ENCODE measurements at places on chromosomes 13 and 19. TPM values are rescaled to one million over a fixed set of nuclear protein-coding genes. Genes with fewer than 3 reads are reported as not detected.
A peak's percentile ranks its signal among the peaks of the same experiment; 100 is the strongest.

DNA sequence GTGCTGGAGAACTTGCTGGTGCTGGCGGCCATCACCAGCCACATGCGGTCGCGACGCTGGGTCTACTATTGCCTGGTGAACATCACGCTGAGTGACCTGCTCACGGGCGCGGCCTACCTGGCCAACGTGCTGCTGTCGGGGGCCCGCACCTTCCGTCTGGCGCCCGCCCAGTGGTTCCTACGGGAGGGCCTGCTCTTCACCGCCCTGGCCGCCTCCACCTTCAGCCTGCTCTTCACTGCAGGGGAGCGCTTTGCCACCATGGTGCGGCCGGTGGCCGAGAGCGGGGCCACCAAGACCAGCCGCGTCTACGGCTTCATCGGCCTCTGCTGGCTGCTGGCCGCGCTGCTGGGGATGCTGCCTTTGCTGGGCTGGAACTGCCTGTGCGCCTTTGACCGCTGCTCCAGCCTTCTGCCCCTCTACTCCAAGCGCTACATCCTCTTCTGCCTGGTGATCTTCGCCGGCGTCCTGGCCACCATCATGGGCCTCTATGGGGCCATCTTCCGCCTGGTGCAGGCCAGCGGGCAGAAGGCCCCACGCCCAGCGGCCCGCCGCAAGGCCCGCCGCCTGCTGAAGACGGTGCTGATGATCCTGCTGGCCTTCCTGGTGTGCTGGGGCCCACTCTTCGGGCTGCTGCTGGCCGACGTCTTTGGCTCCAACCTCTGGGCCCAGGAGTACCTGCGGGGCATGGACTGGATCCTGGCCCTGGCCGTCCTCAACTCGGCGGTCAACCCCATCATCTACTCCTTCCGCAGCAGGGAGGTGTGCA, 587 bp downstream of the S1PR4 start:
- H3K27ac ChIP-seq: peak overlapping the region; percentile 88
- peaks cover 38% of the 10 kb centered on the region for H3K36me3 ChIP-seq
- H3K4me1 ChIP-seq: peaks cover 39% of the 10 kb centered on the region
- H3K27me3 ChIP-seq: no peaks in the 10 kb centered on the region

GRCh38 chr13:26051231-26051656, 572 bp downstream of the SHISA2 start:
- peak overlapping the region; percentile 13 for H3K27ac ChIP-seq
- H3K27me3 ChIP-seq: peaks cover 6% of the 10 kb centered on the region
- no peaks in the 10 kb centered on the region for H3K36me3 ChIP-seq
- peak overlapping the region; percentile 39 for H3K4me3 ChIP-seq
- no peak for DNase-seq

DNA sequence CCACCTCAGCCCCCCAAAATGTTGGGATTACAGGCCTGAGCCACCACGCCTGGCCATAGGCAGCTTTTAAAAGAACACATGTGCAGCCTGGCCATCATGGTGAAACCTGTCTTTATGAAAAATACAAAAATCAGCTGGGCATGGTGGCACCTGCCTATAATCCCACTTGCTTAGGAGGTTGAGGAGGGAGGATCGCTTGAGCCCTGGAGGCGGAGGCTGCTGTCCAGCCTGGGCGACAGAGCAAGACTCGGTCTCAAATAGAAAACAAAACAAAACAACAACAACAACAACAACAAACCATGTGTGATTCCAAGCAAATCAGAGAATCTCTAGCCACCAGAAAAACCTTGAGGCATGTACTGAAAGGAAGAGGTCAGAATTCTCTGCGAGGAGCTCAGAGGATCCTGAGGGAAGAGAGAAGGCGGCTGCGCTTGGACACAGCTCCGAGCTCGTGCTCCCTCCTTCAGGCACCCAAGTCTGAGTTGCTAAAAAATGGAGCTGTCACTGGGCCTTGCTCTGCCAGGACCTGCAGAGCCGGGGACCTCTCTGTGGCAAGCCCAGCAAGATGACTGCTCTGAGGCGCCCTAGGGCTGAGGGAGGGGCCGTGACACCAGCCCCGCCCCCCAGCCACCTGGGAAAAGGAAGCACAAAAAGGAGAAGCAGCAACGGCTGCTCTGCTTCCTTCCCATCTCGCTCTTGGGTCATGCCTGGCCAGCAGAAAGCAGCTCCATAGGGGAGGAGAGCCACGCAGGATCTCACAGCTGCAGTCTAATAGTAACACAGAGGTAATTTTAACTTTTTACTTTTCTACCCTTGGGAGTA, at the start of gene ARL11:
ARL11 (plus strand) TSS at position 677 of the 822 bp plus-strand sequence. CDS start 1,941 bp downstream, outside the sequence.
- peak within 1 kb of the TSS; percentile 40 for H3K4me3 ChIP-seq
- H3K4me1 ChIP-seq: peaks cover 5% of the 10 kb centered on the region
- no peak within 1 kb of the TSS for H3K27ac ChIP-seq
- no peaks in the 10 kb centered on the region for H3K36me3 ChIP-seq
- DNase-seq: peak; percentile 52

DNA sequence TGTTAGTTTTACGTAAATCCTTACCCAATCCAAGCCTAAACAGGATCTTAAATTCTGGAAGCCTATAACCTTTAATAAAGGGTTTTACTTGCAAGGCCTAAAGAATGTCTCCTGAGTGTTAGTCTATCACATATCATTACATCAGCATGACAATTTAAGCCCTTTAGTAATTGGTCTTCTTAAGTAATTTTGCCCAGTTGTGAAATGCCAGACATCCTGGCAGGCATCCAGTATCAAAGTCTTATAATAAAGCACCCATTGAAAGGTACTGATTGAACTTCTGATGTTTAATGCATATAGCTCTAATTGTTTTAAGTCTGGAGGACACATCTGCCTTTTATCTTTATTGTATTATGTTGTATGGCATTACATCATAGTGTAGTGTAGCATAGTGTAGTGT, 1078.9 kb downstream of the SLITRK1 start:
- no peak overlapping the region for H3K27ac ChIP-seq
- DNase-seq: no peak
- H3K27me3 ChIP-seq: no peaks in the 10 kb centered on the region

DNA sequence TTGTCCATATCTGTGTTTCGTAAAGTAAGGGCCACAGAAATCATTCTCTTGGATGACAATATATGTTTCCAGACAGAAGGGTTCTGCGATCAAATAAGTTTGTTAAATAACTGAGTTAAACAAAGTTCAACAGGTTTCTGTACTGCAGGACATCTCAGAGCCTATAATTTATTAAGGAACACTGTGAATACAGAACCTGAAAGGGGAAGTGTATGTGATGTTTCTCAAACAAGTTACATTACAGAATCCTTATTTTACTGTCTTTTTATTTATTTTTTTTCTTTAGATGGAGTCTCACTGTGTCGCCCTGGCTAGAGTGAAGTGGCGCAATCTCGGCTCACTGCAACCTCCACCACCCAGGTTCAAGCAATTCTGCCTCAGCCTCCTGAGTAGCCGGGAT, 55.4 kb upstream of the GTF2F2 start:
- DNase-seq: no peak
- no peak overlapping the region for H3K4me3 ChIP-seq
- H3K27me3 ChIP-seq: no peaks in the 10 kb centered on the region
- no peaks in the 10 kb centered on the region for H3K4me1 ChIP-seq
- no peaks in the 10 kb centered on the region for H3K36me3 ChIP-seq

GRCh38 chr13:23129331-23129730, 51.4 kb upstream of the SGCG start:
- no peak overlapping the region for H3K27ac ChIP-seq
- no peaks in the 10 kb centered on the region for H3K4me1 ChIP-seq
- DNase-seq: no peak
- no peak overlapping the region for H3K4me3 ChIP-seq

DNA sequence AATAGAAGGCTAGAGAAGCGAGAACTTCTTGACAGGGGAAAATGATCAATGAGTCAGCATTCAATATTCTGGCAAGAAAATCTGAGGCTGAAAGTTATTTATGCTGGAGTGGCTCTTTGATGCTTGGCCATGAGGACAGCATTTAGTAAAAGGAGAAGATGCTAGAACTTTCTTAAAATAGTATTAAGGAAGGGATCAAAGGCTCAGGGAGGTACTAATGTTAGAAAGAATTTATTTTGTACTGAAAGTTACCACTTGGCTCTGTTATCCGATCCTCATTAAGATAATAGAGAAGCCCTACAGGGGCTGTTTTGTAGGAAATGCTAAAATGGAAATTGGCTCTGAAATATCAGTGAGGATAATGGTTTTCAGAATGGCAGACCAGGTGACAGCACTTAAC, 1774.6 kb upstream of the PCDH20 start:
- H3K36me3 ChIP-seq: no peaks in the 10 kb centered on the region
- H3K27ac ChIP-seq: no peak overlapping the region
- H3K4me1 ChIP-seq: no peaks in the 10 kb centered on the region

GRCh38 chr13:25881136-25881926, 170.5 kb downstream of the SHISA2 start:
- H3K36me3 ChIP-seq: no peaks in the 10 kb centered on the region
- H3K4me1 ChIP-seq: peaks cover 46% of the 10 kb centered on the region
- no peaks in the 10 kb centered on the region for H3K27me3 ChIP-seq
- peak; percentile 49 for DNase-seq

- H3K4me3 ChIP-seq: no peak overlapping the region
- H3K36me3 ChIP-seq: no peaks in the 10 kb centered on the region
- H3K27ac ChIP-seq: no peak overlapping the region
Observed at GRCh38 chr13:41706152-41706551, 248.8 kb downstream of the RGCC start.

GRCh38 chr19:16714702-16715287, 4.9 kb upstream of the NWD1 start:
- no peaks in the 10 kb centered on the region for H3K4me1 ChIP-seq
- DNase-seq: peak; percentile 22
- H3K36me3 ChIP-seq: no peaks in the 10 kb centered on the region
- H3K27me3 ChIP-seq: no peaks in the 10 kb centered on the region
- H3K4me3 ChIP-seq: no peak overlapping the region

- H3K36me3 ChIP-seq: no peaks in the 10 kb centered on the region
- no peaks in the 10 kb centered on the region for H3K27me3 ChIP-seq
- H3K4me1 ChIP-seq: no peaks in the 10 kb centered on the region
- H3K4me3 ChIP-seq: no peak overlapping the region
- no peak for DNase-seq
Observed at GRCh38 chr13:96218475-96218874, 128.6 kb downstream of the HS6ST3 start.

DNA sequence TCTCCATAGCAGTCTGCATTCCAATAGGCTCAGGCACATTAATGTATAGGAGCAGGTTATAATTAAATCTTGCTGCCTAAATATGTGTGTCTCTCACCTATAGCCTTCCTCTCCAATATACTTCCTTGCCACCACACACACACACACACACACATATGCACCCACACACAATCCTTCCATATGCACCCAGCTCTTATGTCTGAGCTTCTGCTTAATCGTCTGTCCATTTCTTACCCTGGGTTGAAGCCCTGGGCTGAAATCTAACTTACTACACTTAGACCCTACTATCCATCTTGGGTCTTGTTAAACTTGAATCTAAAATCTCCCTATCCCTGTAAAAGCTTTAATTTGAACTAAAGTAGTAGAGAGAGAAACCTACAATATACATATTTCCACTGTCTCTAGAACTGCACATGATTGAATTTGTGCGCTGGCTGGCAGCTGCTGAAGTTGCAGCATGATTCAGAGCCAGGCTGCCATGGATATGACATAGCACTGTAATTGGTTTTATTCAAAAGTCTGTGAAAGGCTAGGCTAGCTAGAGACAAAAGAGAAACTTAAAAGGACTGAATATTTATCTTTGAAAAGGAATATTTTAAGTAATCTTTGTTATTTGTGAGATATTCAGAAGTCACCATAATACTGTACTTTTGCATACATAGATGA, 25.7 kb upstream of the FREM2 start:
- no peak overlapping the region for H3K27ac ChIP-seq
- no peak overlapping the region for H3K4me3 ChIP-seq
- H3K4me1 ChIP-seq: no peaks in the 10 kb centered on the region
- no peak for DNase-seq

GRCh38 chr13:114320065-114320464, 5.8 kb downstream of the CHAMP1 start:
- no peak overlapping the region for H3K27ac ChIP-seq
- H3K4me3 ChIP-seq: no peak overlapping the region
- H3K36me3 ChIP-seq: peaks cover 7% of the 10 kb centered on the region
- DNase-seq: no peak

DNA sequence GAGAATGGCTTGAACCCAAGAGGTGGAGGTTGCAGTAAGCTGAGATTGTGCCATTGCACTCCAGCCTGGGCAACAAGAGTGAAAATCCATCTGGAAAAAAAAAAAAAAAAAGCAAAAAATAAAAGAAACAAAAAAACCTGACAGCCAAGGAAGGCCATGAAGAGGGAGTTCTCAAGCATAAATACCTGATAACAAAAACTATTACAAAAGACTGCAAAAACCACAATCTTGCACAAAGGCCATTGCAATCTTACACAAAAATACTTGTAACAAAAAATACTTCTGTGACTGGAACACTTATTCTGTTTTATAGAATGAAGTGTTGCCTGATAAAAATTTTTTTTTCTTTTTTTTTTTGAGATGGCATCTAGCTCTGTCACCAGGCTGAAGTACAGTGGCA, 61.5 kb upstream of the TSC22D1 start:
- H3K27me3 ChIP-seq: no peaks in the 10 kb centered on the region
- no peak overlapping the region for H3K4me3 ChIP-seq
- no peaks in the 10 kb centered on the region for H3K4me1 ChIP-seq
- DNase-seq: no peak
- no peaks in the 10 kb centered on the region for H3K36me3 ChIP-seq

- no peaks in the 10 kb centered on the region for H3K27me3 ChIP-seq
- no peak overlapping the region for H3K4me3 ChIP-seq
- no peak for DNase-seq
- no peaks in the 10 kb centered on the region for H3K36me3 ChIP-seq
- H3K4me1 ChIP-seq: peaks cover 9% of the 10 kb centered on the region
- H3K27ac ChIP-seq: no peak overlapping the region
Observed at GRCh38 chr13:97384371-97384770, 49.6 kb upstream of the RAP2A start.

- H3K27ac ChIP-seq: no peak overlapping the region
- no peak for DNase-seq
- H3K4me1 ChIP-seq: no peaks in the 10 kb centered on the region
- H3K27me3 ChIP-seq: no peaks in the 10 kb centered on the region
Observed at GRCh38 chr13:26599403-26599802, 41.9 kb downstream of the WASF3 start.

TRPC4 gene
- not detected for total RNA-seq

KLF1 gene
- total RNA-seq: not detected

CEACAM1 gene
- total RNA-seq: 52.3 TPM

ZSWIM9 gene
- 5.3 TPM for total RNA-seq

POSTN gene
- not detected for total RNA-seq

KRTDAP gene
- not detected for total RNA-seq

RXFP2 gene
- not detected for total RNA-seq

HMG20B gene
- 43.2 TPM for total RNA-seq

GJA3 gene
- 0.05 TPM for total RNA-seq

MRPL4 gene
- total RNA-seq: 45.8 TPM
